ENCODE measurements at places on chromosomes 16 and 17.

GRCh38 chr17:73541111-73541510 is 103.1 kb downstream of the SDK2 start:
- no peak overlapping the region for H3K4me3 ChIP-seq
- peaks cover 3% of the 10 kb centered on the region for H3K27me3 ChIP-seq
- DNase-seq: no peak
- H3K36me3 ChIP-seq: no peaks in the 10 kb centered on the region

GRCh38 chr16:75336521-75336920 is 85.1 kb upstream of the BCAR1 start:
- no peak overlapping the region for H3K27ac ChIP-seq
- no peak for DNase-seq
- H3K4me3 ChIP-seq: no peak overlapping the region
- peaks cover 11% of the 10 kb centered on the region for H3K4me1 ChIP-seq
- peaks cover 3% of the 10 kb centered on the region for H3K36me3 ChIP-seq

- H3K4me3 ChIP-seq: no peak overlapping the region
- DNase-seq: no peak
- H3K36me3 ChIP-seq: peaks cover 37% of the 10 kb centered on the region
- no peak overlapping the region for H3K27ac ChIP-seq
- no peaks in the 10 kb centered on the region for H3K27me3 ChIP-seq
Observed at GRCh38 chr16:3681206-3681605, 26.7 kb downstream of the DNASE1 start.

- H3K4me1 ChIP-seq: peaks cover 44% of the 10 kb centered on the region
- peak overlapping the region; percentile 70 for H3K4me3 ChIP-seq
- H3K27ac ChIP-seq: peak overlapping the region; percentile 93
- no peaks in the 10 kb centered on the region for H3K36me3 ChIP-seq
- DNase-seq: no peak
Observed at GRCh38 chr16:19379838-19380237, 37.8 kb upstream of the TMC5 start.

DNA sequence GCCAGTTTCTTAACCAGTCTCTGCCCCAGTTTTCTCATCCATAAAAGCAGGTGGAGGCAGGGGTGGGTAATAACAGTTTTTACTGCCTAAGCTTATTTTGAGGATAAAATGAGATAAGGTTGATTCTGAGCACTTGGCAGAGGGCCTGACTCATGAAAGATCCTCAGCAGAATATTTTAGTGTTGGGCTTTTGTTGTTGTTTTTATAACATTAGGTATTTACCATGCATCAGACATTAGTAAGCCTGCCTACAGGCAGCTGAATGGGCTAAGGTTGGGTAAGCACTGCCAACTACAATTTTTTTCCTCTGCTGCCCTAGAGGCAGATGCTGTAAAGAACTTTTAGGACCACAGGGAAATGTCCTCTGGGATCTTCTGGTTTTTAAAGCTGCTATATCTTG is 43.1 kb downstream of the SCNN1G start:
- H3K4me3 ChIP-seq: no peak overlapping the region
- peaks cover 3% of the 10 kb centered on the region for H3K27me3 ChIP-seq

DNA sequence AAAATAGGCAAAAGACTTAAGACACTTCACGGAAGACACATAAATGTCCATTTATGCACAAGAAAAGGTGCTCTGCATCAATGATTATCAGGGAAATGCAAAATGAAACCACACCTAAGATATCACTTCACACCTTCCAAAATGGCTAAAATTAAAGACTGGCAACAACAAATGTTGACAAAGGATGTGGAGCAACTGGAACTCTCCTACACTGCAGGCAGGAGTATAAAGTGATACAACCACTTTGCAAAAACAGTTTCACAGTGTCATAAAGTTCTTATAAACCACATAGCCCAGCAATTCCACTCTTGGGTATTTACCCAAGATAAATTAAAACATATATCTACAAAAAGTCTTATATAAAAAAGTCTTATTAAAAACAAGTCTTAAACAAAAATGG is 7.8 kb downstream of the BBS2 start:
- DNase-seq: no peak
- no peak overlapping the region for H3K27ac ChIP-seq
- H3K27me3 ChIP-seq: no peaks in the 10 kb centered on the region
- H3K4me1 ChIP-seq: peaks cover 7% of the 10 kb centered on the region
- peaks cover 6% of the 10 kb centered on the region for H3K36me3 ChIP-seq

DNA sequence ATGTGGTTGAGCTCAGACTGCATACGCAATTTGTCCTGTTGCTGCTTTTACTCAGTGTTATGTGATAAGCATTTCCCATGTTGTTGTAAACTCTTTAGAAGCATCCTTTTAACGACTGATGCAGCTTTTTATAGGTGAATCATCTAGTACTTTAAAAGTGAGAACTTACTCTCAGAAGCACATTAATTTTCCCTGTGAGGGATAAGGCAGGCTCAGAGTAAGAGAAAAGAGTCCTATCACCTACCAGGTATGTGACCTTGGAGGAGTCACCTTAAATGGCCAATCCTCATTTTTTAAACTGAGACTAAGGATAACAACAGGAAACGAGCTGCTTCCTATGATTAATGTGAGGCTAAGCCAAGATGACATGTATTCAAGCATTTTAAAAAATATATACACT is 34.4 kb upstream of the GAN start:
- no peak overlapping the region for H3K4me3 ChIP-seq
- H3K27ac ChIP-seq: no peak overlapping the region
- no peaks in the 10 kb centered on the region for H3K36me3 ChIP-seq
- no peaks in the 10 kb centered on the region for H3K4me1 ChIP-seq

DNA sequence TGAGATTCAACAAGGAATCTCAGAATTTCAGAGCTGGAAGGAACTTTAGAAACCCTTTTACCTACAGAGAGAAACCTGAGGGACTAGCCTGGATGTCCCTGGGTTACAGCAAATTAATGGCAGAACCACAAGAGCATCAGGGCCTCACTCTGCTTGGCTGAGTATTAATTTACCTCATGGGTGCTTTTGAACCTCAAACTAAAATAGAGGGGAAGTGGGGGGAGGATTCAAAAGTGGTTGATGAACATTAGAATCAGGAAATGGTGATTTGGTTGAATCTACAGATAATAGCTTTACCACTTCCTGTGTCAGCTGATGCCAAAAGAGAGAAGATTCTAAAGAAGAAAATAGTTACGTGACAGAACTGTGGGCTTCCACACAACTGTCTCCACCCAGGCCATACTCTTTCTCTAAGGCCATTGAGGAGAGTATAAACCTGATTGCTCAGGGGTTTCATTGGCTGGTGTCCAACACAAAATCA is 11.3 kb upstream of the SKAP1 start:
- no peaks in the 10 kb centered on the region for H3K27me3 ChIP-seq
- H3K27ac ChIP-seq: peak overlapping the region; percentile 84

- no peaks in the 10 kb centered on the region for H3K36me3 ChIP-seq
- no peak for DNase-seq
- H3K4me1 ChIP-seq: no peaks in the 10 kb centered on the region
- no peak overlapping the region for H3K4me3 ChIP-seq
- H3K27ac ChIP-seq: no peak overlapping the region
Observed at GRCh38 chr17:78609191-78609641, 32.0 kb upstream of the DNAH17 start.

GRCh38 chr17:9763643-9764042 is 27.7 kb downstream of the DHRS7C start:
- no peaks in the 10 kb centered on the region for H3K36me3 ChIP-seq
- H3K27me3 ChIP-seq: no peaks in the 10 kb centered on the region
- H3K4me1 ChIP-seq: peaks cover 5% of the 10 kb centered on the region
- DNase-seq: peak; percentile 14

- DNase-seq: no peak
- H3K27ac ChIP-seq: no peak overlapping the region
- no peaks in the 10 kb centered on the region for H3K36me3 ChIP-seq
- no peaks in the 10 kb centered on the region for H3K27me3 ChIP-seq
- H3K4me3 ChIP-seq: no peak overlapping the region
Observed at GRCh38 chr17:13919818-13920217, 149.5 kb upstream of the COX10 start.

- no peak overlapping the region for H3K27ac ChIP-seq
- H3K4me1 ChIP-seq: no peaks in the 10 kb centered on the region
- DNase-seq: no peak
Observed at GRCh38 chr17:19411631-19412030, 599 bp downstream of the RNF112 start.

DNA sequence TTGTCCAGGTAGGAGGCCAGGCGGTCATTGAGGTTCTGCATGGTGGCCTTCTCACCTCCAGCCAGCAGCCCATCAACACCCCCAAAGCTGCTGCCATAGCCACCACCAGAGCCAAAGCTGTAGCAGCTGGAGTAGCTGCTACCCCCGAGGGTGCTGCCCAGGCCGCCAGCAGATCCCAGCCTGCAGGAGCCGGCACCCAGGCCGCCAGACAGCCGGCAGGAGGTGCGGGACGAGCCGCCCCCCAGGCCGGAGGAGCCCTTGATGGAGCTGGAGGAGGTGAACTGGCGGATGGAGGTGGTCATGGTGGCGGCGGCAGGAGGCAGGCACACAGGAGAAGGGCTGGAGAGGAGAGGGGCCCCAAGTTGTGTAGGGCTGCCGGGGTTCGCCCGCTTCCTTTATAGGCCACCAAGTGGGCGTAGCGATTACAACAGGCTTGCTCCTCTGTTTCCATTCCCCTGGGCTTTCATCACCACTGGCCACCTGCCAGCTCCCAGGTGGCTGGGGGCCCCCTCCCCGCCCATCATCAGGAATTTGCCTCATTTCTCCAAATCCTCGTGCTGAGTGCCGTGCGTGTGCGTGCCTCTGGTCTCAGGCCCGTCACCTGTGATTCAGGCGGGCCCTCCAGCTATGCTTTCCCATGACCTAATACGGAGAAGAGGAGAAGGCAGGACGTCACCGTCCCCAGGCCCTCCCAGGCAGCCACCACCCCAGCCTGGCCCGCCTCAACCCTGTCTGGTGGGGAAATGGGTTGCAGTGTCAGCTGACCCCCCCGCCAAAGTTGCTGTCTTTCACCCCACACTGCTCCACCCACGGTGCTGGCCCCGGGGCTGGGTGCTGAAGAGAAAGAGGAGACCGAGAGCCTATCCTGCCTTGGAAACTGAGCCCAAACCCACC is at the start of gene KRT17:
TSS of gene KRT17 (minus strand) at position 368 of the 894 bp plus-strand sequence. CDS start at position 302, 66 bp downstream.
- H3K4me1 ChIP-seq: no peaks in the 10 kb centered on the region
- H3K27ac ChIP-seq: no peak within 1 kb of the TSS
- no peak for DNase-seq
- H3K27me3 ChIP-seq: peaks cover 2% of the 10 kb centered on the region

DNA sequence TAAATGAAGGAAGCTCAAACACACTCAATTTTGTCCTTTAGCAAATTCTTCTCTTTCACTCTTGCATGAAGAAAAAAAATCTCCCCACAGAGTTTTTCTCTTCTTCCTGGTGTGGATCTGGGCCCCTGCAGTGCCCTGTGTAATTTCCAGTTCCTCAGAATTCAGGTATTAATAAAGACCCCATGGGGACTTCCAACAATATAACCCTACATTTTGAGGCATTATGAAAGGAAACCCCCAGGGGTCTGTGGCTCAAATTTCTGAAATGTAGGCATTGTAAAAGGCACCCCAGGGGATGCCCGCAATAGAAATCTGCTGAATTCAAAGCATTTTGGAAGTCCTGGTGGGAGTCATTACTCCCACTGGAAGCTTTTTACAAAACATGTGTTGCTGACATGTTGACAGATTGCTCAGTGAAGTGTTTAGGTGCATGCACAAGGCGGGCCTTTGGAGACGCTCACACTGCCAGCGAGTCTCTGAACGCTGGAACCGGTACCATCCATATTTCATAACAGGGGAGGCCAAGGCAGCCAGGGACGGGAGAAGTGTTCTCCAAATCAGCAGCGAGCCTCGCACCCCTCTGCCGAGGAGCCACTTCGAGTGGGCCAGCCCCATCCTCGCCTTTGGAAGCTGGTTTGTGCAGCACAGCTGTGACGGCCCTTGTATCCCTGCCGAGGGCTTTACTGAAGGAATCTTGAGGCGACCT is 154.0 kb downstream of the ZNF423 start:
- H3K36me3 ChIP-seq: no peaks in the 10 kb centered on the region
- H3K4me3 ChIP-seq: no peak overlapping the region
- DNase-seq: no peak
- peaks cover 14% of the 10 kb centered on the region for H3K27me3 ChIP-seq

DNA sequence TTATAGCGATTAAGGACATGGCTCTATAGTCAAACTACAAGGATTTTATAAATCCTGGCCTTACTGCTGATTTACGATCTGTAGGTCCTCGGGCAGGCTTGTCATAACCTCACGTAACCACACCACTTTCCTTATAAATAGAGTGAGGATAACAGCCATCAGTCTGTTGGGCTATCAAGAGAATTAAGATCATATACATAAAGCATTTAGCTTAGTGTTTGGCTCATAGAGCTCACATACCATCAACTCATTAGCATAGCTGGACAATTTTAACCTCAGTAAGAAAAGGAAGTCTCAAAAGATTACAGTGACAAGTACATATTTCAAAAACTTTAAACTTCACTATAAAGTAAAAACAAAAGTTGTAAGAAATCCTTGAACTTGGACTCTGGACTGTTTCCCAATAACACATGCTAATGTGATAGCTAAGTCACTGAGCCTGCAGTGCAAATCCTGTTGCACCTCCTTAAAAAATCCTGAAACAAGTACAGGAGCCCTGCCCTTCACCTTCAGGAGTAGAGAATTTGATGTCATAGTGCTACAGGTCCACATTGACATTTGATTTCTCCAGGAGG is 20.8 kb upstream of the CLEC3A start:
- H3K27me3 ChIP-seq: no peaks in the 10 kb centered on the region
- no peak for DNase-seq
- H3K4me3 ChIP-seq: no peak overlapping the region
- H3K27ac ChIP-seq: no peak overlapping the region
- peaks cover 4% of the 10 kb centered on the region for H3K4me1 ChIP-seq

DNA sequence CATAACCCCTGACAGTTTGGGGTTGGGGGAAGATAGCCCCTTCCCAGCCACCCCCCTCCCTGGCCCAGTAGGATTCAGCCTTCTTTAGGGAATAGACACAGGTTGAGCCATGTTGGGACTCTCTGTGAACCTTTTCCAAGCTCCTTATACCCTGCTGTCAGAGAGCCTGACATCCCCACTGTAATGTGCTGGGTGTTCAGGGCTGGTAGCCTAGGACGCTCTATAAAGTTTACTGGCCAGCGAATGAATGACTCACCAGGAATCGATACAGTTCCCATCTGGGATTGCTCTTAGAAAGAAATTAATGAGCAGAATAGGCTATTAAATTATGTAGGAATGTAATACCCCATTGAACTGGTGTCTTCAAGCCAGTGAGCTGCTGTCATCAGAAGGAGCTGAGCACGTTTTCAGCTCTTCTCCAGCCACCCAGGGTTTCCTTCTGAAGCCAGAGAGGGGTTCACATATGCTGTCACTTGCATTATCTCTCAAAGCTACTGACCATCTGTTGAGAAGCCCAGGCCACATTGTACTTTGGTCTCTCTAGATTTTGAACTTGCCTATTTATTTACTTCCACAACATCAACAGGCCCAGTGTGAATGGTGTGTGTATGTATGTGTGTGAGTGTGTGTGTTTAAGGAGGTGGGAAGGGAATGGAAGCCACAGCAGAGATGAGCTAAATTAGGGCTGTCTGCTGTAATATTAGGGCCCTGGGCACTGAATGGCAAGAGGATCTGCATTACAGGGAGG is 64.9 kb downstream of the SPACA3 start:
- no peak for DNase-seq
- H3K27me3 ChIP-seq: peaks cover 4% of the 10 kb centered on the region
- no peaks in the 10 kb centered on the region for H3K36me3 ChIP-seq
- no peaks in the 10 kb centered on the region for H3K4me1 ChIP-seq

GRCh38 chr17:64679710-64680216 is 17.7 kb upstream of the SMURF2 start:
- no peak overlapping the region for H3K4me3 ChIP-seq
- DNase-seq: no peak
- H3K27me3 ChIP-seq: no peaks in the 10 kb centered on the region
- no peaks in the 10 kb centered on the region for H3K4me1 ChIP-seq
